ENCODE measurements at places on chromosomes 12 and 14.
A peak's percentile ranks its signal among the peaks of the same experiment; 100 is the strongest.

DNA sequence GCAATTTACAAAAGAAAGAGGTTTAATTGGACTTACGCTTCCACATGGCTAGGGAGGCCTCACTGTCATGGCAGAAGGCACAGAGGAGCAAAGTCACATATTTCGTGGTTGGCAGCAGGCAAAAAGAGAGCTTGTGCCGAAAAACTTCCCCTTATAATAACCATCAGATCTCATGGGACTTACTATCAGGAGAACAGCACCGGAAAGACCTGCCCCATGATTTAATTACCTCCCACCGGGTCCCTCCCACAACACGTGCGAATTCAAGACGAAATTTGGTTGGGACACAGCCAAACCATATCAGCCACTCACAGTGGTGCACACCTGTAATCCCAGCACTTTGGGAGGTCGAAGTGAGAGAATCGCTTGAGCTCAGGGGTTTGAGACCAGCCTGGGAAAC, 68.5 kb downstream of the FBXL14 start:
- DNase-seq: no peak

DNA sequence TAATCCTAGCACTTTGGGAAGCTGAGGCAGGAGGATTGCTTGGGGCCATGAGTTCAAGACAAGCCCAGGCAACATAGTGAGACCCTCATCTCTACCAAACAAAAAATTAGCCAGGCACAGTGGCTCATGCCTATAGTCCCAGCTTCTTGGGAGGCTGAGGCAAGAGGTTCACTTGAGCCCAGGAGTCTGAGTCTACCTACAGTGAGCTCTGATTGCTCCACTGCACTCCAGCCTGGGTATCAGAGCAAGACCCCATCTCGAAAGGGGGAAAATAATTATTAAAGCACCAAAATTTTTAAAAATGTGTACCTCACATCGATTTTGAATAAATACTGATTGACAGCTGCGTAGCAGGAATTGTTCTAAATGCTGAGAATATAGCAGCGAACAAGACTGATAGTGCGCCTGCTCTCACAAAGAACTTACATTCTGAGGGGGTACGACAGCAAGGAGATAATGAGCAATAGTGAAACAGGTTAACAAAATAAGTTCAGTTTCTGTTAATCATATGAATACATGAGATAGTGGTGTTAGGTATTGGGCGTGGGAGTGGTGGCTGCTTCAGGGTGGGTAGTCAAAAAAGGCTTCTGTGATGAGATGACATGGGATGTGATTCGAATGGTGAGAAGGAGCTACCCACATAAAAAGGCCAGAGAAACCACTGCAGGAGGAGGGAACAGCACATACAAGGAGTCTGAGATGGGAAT, 19.6 kb downstream of the HCFC2 start:
- peak; percentile 55 for DNase-seq

GRCh38 chr14:75579338-75579864, 981 bp downstream of the FLVCR2 start:
- DNase-seq: no peak

- DNase-seq: no peak
These were observed 138.4 kb downstream of the GLT1D1 start for GRCh38 chr12:128991716-128992115.

DNA sequence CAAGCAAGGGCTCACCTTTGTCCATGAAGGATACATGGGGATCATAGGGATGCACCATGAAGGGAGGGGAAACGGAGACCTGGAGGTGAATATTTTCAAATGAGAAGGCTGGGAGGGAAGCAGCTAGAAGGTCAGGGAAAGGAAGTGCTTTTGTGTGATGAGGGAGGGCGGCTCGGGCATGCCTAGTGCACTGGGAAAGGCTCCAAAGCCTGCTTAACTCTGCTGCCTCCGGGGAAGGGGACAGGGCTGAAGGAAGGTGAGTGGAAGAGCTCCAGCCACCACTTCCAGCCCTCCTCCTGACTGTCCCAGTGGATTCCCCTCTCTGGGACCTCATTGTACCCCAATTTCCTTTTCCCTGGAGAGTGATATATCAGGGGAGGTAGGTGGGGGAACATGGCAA, 149.4 kb upstream of the PRMT8 start:
- no peak for DNase-seq

DNA sequence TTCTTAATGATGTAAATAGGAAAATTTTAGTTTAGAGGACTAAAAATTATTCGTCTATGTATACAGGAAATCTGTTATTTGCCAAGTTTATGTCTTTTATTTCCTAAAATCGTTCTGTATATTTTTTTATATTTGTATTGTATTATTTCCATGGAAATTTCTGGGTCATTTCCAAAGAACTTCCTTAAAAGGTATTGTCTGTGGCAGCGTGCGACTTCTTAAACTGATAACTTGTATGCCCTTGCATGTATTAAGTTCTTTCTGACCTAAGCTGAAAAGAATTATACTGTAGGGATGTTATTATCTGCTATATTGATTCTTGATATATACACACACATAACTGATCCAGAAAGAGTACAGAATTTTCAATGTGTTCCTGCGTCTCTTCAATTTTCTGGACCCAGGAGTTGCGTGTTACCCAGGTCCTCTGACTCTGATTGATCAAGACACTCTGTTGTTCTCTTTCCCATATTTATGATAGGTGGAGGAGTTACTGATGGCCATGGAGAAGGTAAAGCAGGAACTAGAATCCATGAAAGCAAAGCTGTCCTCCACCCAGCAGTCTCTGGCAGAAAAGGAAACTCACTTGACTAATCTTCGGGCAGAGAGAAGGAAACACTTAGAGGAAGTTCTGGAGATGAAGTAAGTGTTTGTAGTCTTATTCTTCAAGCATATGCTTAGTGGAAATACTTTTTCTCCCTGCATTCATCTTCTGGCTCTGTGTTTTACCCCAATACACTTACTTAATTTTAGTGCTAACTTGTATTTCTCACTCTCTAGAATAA, 298.5 kb downstream of the ERC1 start:
- no peak for DNase-seq

- no peak for DNase-seq
These were observed 30.8 kb upstream of the CDK17 start for GRCh38 chr12:96431067-96431466.

DNA sequence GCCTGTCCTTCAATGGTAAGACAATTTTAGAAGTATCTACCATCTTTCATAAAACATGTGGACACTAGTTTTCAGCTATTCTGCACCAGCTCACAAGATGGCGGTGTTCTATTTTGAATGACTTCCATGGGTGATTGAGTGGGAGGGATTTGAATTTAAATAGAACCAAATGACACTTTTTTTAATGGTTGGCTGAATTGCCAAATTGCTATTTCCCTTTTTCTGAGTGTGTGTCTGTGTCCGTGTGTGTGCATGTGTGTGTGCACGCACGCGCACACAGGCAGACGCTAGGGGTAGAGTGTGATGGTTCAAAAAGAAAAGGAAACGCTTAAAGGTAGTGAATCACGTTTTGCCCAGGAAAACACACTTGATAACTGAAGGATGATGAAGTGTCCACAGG, 362.6 kb downstream of the DAD1 start:
- no peak for DNase-seq

GRCh38 chr12:123519141-123520001, 14.1 kb downstream of the RILPL1 start:
- no peak for DNase-seq
